Breast epithelium (tissue), 4 donors: ENCODE measurements at places on chromosomes 7 and 10.

- no peaks in the 10 kb centered on the region for H3K4me1 ChIP-seq
- H3K4me3 ChIP-seq, result no peak overlapping the region
- no peaks in the 10 kb centered on the region for H3K36me3 ChIP-seq
- no peak overlapping the region for H3K27ac ChIP-seq
These were observed 49.9 kb upstream of the RELN start for GRCh38 chr7:104039363-104039762.

DNA sequence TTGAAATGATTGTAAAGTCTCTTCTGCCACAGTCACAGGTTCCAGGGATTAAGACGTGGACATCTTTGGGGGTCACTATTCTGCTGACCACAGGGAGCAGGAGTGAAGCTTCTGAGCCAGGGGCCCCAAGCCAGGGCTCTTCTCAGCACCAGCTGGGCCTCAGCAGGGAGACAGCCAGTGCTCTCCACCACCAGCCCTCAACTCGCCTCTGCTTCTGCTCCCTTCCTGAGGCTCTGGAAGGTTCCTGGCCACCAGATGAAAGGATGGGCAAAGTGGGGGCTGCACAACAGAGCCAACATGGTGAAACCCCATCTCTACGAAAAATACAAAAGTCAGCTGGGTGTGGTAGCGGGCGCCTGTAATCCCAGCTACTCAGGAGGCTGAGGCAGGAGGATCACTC lies 11.2 kb upstream of the CRYGN start:
- no peak overlapping the region for H3K27ac ChIP-seq
- no peak for DNase-seq
- no peak overlapping the region for H3K4me3 ChIP-seq
- no peaks in the 10 kb centered on the region for H3K27me3 ChIP-seq
- no peaks in the 10 kb centered on the region for H3K36me3 ChIP-seq

- H3K27me3 ChIP-seq, result no peaks in the 10 kb centered on the region
- DNase-seq, result no peak
- no peak overlapping the region for H3K4me3 ChIP-seq
- H3K4me1 ChIP-seq, result no peaks in the 10 kb centered on the region
- H3K27ac ChIP-seq, result no peak overlapping the region
- no peaks in the 10 kb centered on the region for H3K36me3 ChIP-seq
These were observed 732.4 kb downstream of the IPMK start for GRCh38 chr10:57535306-57535705.

- H3K4me3 ChIP-seq, result peak overlapping the region; percentile 68
- H3K27me3 ChIP-seq, result no peaks in the 10 kb centered on the region
- H3K36me3 ChIP-seq, result no peaks in the 10 kb centered on the region
- H3K4me1 ChIP-seq, result peaks cover under 1% of the 10 kb centered on the region
- no peak overlapping the region for H3K27ac ChIP-seq
These were observed 2.0 kb downstream of the CUL1 start for GRCh38 chr7:148700661-148701064.

DNA sequence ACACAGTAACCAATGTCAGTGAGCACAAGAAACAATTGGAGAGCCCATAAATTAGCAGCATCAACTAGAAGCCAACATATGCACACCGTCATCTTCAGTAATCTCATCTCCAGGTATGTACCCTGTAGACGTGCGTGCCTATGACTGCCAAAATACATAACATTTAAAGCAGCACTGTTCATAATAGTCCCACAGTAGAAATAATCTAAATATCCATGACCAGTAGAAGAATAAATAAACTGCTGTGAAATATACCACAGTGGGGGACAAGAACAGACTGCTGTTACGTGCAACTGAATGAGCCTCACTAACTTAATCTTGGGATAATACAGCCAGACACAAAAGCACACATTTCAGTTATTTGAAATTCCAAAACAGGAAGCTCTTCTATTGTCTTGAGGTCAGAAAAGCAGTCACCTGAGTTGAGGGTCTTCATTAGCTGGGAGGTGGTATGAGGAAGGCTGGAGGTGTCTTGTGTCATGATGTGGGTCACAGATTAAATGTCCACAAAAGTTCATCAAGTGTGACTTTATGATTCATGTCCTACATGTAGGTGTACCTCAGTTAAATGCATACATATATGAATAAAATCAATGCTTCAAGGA lies 454.2 kb upstream of the AKR1E2 start:
- no peaks in the 10 kb centered on the region for H3K36me3 ChIP-seq
- no peaks in the 10 kb centered on the region for H3K4me1 ChIP-seq
- no peak overlapping the region for H3K4me3 ChIP-seq

- no peak for DNase-seq
- H3K27me3 ChIP-seq, result no peaks in the 10 kb centered on the region
- no peaks in the 10 kb centered on the region for H3K36me3 ChIP-seq
- no peak overlapping the region for H3K27ac ChIP-seq
- no peaks in the 10 kb centered on the region for H3K4me1 ChIP-seq
- no peak overlapping the region for H3K4me3 ChIP-seq
These were observed 3.5 kb downstream of the NRCAM start for GRCh38 chr7:108452707-108453106.

DNA sequence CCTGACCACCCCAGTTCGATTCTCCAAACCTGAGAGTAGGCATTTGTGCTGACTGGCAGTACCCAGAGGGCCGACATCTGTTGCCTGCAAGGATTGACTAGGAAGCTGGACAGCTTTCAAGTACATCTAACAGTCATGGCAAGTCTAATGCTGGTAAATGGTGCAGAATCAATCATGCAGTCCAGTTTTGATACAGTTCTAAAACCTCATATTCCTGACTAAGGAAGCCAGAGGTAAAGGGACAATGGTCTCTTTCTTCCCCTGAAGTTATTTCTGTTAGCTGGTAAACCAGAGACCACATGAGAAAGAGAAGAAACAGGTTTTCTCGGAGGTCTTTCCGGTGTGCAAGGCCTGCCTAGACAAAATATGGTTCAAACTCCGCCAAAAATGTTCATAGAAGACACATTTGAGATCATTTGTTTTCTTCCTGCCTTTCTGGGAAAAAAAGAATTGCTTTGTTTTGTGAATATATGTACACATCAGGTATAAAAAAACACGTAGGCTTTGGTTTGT lies 97.1 kb downstream of the WDR37 start:
- H3K4me3 ChIP-seq, result no peak overlapping the region
- DNase-seq, result no peak
- H3K36me3 ChIP-seq, result no peaks in the 10 kb centered on the region
- H3K27ac ChIP-seq, result no peak overlapping the region
- H3K27me3 ChIP-seq, result no peaks in the 10 kb centered on the region
